GDM1 (cell line): ENCODE measurements at places on chromosomes 11 and 22.

GRCh38 chr11:12598330-12599256 is 75.6 kb upstream of the TEAD1 start:
- DNase-seq, result no peak

GRCh38 chr11:110162216-110162615 is 69.0 kb downstream of the ZC3H12C start:
- DNase-seq, result no peak

DNA sequence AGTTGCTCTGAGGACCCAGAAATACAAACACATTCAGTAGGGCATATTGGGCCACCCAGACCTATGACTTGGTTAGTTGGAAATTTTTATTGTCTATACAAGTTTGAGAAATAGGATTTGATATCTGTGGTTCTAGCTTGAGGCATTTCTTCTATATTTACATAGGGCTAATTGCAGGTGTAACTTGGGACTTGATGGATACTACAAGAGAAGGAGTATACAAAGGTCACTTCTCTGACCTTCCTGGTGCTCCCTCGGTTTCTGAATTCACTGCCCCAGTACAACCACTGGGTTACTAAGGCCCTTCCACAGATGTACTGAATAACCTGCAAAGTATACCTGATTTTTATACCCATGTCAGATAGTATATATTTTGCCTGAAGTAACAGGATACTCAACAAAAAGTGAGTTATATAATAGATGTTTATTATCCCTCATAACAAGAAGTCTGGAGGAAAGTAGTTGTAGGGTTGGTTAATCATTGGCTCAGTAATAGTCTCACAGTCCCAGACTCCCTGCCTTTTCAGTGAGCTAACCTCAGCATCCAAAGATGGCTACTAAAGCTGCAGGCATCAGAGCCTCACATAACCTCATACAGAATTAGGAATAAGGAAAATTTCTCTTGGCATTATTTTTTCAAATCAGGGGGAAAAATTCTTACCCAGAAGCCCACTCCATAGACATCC is 8.8 kb upstream of the PGR start:
- DNase-seq, result no peak

DNA sequence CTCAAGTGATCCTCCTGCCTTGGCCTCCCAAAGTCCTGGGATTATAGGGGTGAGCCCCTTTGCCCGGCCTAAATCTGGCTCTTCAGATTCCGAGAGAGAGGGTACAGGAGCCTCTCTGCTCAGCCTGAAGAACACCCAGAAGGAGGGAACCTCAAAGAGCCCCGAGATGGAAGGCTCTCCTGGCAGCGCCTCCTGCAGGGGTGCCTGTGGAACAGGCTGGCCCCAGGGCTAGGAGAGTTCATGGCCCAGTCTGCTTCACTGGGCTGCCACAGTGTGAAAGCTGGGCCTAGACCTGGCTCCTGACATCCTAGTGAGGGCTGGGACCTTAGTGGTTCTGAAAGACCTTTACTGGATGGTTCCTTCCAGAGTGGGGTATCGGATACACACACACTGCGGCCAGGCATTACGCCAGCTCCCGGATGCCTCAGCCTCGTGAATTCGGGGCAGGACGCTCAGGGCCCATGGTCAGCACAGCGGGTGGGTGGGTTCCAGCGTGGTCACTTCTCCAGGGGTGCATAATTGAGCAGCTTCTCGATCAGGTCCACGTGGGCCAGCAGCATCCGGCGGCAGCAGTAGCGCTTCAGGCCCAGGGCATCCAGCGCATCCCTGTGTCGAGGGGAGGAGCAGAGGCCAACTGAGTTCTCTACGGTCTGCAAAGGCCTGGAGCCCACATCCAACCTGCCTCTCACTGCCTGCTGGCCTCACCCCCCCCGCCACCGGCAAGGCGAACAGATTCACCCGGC is 2.3 kb downstream of the POLR2L start:
- DNase-seq, result no peak

GRCh38 chr11:71206186-71206585 is 46.2 kb downstream of the SHANK2 start:
- no peak for DNase-seq

GRCh38 chr11:28615542-28615941 is 507.4 kb downstream of the METTL15 start:
- no peak for DNase-seq

DNA sequence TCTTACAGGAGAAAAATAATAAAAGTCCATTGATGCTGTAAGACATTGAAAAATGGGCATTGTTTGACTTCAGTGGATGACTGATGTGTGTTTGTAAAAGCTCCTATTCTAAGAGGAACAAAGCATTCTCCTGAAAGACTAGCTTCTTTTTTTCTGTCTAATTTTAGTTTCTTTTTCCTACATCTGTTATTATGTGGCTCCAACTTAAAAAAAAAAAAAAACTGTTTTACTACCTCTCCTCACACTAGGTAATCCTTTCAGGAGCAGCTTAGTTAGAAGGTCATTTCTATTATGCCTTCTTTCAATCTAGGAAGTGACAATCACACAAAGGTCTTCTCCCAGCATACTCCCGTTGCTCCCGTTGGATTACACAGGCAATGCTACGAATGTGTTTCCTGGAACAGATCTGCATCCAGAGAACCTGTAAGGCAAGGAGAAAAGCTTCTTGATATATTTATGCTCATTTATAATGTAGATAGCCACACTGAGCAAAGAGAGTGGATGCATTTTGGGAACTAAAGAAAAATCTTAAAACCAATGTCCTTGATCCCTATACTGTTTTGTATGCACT is 595.1 kb upstream of the CCDC179 start:
- no peak for DNase-seq

DNA sequence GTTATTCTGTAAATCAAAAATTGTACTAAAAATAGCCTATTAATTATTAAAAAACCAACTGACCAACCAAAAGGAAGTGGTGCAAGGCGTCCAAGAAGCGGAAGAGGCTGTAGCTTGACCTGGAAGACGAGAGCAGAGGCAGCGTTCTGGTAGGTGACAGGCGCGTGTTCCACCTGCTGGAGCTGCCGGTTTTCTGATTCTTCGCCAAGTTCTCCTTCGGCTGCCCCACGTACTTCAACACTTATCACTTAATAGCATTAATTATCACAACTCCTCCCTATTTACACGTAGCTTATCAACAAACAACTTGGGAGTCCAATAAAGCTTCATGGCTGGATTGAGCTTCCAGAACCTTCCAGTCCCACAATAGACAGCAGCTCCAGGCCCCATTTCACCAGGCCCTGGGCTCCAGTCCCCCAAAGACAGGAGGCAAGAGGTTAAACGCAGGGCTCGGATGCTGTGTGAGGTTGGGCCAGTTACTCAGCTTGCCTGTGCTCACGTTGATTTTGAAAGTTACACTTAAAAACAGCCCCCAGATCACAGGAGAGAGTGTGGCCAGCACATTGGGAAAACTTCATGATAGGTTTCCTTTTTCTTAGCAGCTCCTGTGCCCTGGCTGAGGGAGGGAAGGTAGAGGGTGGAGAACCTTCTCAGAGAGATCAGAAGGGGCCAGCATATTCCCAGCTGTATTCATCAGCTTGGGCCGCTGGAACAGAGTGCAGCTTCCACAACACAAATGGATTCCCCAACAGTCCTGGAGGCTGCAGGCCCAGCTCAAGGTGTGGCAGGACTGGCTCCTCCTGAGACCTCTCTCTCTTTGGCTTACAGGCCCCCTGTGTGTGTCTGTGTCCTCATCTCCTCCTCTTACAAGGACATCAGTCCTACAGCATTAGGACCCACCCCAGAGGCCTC is 54.2 kb upstream of the FGF3 start:
- no peak for DNase-seq

GRCh38 chr22:34934261-34934660 is 131.7 kb upstream of the ISX start:
- no peak for DNase-seq

- DNase-seq, result no peak
These were observed 85.0 kb upstream of the SC5D start for GRCh38 chr11:121207485-121208115.

- DNase-seq, result no peak
These were observed 11.7 kb upstream of the MRPL23 start for GRCh38 chr11:1935156-1936071.

GRCh38 chr11:59216641-59217564 is 4.2 kb upstream of the MPEG1 start:
- peak; percentile 53 for DNase-seq

GRCh38 chr11:107651672-107652071 is 60.2 kb downstream of the SLN start:
- DNase-seq, result no peak

DNA sequence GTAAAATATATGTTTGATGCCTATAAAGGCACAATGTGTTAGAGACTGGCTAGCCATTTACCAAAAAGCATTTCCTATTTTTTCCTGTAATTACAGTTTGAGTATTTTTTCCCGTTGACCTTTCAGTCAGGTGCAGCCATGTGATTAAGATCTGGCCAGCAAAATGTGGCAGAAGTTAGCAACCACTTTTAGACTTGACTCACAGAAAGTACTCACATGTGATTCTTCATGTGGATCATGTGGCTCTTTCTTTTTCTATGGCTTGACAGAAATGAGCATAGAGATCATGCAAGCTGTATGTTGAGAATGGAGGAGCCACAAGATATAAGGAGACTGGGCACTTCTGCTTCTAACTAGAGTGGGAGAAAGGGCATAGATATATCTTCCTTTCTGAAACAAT is 27.3 kb upstream of the RAB38 start:
- DNase-seq, result no peak

- no peak for DNase-seq
These were observed 310 bp downstream of the TCF20 start for GRCh38 chr22:42270176-42270509.

- no peak for DNase-seq
These were observed 7.2 kb upstream of the OSM start for GRCh38 chr22:30273711-30274436.

- DNase-seq, result no peak
These were observed 22.3 kb upstream of the SLC36A4 start for GRCh38 chr11:93220078-93220477.

DNA sequence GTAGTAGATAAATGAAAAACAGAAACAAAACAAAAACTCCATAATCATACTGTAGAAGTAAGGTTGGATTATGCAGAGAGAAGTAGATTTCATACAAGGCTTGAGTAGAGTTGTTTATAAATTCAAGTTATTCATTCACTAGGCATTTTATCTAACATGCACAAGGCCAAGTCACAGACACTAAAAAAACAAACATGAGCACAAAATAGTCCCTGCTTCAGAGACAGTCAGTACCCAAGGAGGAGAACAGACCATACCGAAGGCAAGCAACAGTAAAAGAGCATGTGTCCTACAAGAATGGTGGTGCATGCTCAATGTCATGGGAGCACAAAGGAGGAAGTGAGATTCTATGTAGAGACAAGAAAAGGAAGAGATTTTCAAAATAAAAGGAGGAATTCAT is 796.5 kb upstream of the LRRC4C start:
- no peak for DNase-seq

DNA sequence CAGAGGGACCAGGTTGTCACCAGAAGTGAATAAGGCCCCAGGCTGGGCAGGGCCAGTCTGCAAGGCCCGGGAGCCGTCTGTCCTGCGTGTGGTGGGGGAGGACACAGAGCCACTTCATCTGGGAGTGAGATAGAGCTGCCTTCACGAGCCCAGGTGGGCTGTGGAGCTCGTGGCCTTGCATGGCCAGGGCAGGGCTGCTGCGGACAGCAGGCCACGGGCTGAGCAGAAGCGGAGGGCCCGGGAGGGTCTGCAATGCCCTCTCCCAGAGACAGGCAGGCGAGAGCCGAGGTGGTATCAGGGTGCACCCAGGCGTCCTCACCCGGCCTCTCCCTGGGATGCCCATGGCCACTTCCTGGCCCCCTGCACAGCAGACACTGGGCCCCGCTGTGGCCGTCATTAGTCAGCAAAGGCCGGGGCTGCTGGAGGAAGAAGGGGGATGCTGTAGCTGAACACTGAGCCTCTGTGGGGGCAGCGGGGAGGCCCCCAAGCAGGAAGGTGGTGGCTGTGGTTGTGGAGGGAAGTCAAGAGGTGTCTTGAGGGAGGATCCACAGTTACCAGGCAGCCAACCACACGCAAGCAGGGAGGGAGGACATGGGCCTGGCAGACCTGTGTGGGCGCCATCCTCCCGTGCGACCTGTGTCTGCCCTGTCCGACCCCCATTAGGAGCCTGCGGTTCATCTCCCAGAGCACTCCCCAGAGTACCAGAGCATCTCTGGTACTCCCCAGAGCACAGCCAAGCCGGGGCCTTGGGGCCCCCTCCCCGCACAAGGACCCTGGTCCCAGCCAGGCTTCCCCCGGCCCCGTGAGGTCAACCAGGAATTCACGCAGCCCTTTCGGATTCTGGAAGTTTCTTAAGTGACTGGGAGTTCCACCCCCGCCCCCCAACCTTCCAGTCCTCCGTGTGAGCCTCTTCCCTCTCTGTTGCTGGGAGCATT is 1109.5 kb downstream of the BRD1 start:
- no peak for DNase-seq

- DNase-seq, result no peak
These were observed 12.7 kb downstream of the MYO18B start for GRCh38 chr22:25754527-25755202.
